ENCODE measurements at places on chromosomes 6 and 20.

GRCh38 chr6:170230520-170231292, 60.2 kb downstream of the DLL1 start:
- DNase-seq: no peak

DNA sequence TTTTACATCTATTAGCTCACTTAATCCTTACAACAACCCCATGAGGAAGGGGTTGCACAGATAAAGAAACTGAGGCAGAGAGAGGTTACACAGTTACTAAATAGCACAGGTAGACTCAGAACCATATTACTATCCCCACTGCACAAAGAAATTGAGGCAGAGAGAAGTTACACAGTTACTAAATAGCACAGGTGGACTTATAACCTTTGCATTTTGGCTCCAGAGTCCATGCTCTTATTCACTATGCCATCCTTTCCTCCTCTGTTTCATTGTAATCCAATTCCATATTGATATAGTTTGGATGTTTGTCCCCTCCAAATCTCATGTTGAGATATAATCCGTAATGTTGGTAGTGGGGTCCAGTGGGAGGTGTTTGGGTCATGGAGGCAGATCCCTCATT, 3.5 kb downstream of the TDP2 start:
- DNase-seq: no peak

DNA sequence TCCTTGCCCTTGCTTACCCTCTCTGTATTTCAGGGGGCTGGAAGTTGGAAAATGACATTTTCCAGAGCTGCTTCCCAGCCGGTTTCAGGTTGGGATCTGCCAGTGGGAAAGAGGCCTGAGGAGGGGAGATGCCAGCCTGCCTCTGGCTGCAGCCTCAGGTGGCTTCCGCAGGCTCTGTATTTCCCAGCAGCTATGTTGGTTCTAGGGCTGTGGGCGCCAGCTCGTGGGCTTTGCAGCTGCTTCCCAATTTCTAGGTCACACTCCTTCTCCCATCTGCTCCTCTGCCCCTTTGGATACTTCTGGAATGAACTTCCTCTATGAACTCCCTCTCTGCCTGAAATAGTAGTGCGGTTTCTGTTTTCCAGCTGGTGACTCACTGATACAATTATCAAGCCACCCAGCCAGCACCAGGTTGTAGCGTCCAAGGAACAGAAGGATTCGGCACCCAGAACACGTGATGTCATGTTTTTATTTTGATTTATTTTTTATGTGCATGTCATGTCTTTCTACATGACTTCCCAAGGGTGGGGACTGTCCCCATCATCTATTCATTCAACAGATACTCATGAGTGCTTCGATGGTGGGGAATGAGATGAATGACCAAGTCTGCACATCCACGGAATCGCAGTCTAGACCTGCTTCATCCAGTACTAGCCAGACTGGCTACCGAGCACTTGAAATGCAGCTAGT, 38.0 kb downstream of the TGM2 start:
- no peak for DNase-seq

DNA sequence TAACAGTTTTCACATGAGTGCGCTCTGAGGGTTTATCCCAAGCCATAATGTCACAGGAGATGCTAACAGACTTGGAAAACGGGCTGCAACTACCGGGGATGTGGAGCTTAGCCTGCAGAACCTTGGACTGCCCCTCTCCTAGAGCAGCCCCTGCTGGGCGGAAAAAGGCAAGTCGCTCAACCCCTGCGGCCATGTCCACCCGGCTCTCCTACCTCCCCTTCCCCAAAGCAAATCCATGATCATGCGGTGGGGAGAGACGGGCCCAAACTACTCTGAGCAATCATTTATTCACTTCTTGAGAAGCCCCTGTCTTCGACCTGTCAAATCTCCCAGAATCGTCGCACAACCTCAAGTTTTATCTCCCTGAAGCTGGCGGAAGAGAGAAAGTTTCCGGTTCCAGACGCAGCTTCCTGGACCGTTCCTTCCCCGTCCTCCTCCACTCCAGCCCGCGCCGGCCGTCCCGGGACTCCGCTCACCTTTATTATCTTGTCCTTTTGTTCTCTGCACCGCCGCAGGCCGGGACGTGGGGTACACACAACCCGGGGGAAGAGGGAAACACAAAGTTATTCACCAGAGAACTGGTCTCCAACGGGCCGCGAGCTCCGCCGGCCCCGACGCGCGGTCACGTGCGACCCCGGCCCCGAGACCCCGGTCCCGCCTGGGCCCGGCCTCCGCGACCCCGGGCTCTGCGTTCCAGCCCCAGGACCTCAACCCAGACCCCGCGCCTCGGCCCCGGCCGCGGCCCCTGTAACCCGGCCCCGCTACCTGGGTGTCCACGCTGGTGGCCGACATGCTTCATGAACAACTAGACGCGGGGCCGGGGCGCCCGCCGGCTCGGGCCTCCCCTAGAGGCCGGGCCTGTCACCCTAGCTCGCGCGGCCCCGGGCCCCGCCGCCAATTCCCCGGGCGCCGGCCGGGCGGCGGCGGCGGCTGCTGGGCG, 560 bp downstream of the YTHDF1 start:
- peak; percentile 15 for DNase-seq

DNA sequence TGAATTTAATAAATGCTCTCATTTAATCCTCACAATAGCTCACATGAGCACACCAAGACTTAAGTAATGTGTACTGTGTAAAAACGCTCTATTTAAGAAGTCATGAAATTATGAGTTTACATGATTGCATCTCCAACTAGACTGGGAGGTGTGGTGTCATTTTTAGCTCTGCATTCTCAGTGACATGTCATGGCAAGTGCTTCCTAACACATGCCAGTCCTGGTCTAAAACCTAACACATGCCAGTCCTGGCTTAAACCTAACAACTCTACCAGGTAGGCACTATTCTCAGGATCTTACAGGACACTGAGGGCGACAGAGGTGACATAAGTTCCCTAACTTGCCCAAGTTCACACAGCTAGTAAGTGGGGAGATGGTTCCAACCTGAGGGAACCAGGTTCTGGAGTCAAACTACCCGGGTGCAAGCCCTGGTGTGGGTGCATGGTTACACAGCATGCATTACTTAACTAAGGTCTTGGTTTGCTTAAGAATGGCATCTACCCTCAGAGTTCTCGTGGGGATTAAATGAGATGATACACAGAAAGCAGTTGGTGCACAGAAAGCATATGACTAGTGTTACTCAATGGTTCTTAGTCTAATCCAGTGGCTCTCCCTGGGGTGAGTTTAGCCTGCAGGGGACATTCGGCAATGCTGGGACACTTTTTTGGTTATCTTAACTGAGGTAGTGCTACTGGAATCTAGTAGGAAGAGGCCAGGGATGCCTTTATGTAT, 14.7 kb downstream of the CLDN20 start:
- DNase-seq: no peak

- DNase-seq: no peak
Measured at GRCh38 chr20:41657655-41658054, 39.5 kb upstream of the CHD6 start.

DNA sequence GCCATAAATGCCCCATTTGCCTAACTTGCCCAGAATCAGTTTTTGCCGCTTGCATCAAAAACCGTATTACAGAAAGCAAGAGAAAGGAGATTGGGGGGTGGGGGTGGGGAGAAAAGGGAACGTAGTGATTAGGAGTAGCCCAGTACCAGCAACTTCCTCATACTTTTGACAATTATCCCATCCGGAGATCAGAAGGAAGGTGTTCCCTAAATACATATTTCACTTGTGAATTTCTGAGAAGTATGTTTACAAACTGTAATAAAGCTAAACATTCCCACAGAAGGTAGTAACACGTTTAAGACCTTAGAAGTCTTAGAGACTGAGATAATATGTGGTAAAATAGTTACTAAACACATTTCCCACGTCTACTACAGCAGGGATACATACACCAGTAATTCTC, 14.5 kb downstream of the PREP start:
- DNase-seq: no peak

- no peak for DNase-seq
Measured at GRCh38 chr20:19786311-19786710, 28.3 kb downstream of the RIN2 start.

GRCh38 chr20:57840504-57841296, 130.9 kb upstream of the PMEPA1 start:
- DNase-seq: no peak

DNA sequence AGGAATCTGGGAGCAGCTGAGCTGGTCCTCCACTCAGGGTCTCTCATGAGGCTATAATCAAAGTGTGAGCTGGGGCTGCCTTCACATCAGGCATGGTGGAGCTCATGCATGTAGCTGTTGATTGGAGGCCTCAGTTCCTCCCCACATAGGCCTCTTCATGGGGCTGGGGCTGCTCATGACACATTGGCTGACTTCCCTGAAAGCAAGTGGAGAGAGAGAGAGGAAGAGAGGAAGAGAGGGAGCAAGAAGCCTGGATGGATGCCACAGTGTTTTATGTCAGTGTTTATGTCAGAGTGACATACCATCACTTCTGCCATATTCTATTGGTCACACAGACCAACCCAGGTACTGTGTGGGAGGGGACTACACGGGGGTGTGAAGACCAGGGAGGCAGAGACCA, 43.8 kb downstream of the EYA2 start:
- DNase-seq: no peak

DNA sequence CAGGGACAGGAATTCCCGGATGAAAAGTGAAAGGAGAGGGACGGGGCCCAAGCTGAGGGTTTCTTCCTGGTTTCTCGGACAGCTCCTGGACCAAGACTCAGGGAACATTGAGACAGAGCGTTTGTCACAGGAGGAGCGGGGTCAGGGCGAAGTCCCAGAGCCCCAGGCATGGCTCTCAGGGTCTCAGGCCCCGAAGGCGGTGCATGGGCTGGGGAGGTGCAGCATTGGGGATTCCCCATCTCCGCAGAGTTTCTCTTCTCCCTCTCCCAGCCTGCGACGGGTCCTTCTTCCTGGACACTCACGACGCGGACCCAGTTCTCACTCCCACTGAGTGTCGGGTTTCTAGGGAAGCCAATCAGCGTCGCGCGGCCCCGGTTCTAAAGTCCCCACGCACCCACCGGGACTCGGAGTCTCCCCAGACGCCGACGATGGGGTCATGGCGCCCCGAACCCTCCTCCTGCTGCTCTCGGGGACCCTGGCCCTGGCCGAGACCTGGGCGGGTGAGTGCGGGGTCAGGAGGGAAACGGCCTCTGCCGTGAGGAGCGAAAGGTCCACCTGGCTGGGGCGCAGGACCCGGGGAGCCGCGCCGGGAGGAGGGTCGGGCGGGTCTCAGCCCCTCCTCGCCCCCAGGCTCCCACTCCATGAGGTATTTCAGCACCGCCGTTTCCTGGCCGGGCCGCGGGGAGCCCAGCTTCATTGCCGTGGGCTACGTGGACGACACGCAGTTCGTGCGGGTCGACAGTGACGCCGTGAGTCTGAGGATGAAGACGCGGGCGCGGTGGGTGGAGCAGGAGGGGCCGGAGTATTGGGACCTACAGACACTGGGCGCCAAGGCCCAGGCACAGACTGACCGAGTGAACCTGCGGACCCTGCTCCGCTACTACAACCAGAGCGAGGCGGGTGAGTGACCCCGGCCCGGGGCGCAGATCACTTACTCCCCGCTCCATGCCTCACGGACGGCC, 54.6 kb upstream of the POLR1H start:
- DNase-seq: no peak

DNA sequence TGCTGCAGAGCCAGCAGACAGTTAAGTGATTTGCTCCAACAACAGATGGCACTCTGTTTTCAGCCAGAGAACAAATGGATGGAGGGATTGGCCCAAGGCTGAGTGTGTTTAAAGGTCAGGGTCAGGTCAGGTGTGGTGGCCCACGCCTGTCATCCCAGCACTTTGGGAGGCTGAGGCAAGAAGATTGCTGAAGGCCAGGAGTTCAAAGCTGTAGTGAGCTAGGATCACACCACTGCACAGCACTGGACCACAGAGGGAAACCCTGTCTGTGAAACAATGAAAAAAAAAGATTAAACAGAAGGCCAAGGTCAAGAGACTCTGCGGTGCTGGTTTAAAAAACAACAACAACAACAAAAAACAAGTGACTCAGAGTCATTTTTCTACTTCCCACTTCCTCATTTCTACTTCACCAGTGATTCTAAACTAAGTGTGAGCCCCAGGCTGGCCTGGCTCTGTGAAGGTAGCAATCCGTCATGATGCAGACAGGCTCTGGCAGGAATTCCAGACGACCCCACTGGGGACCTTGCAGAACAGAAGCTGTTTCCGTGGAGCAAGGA, 42.5 kb upstream of the ARMC2 start:
- DNase-seq: no peak

- DNase-seq: no peak
Measured at GRCh38 chr6:116461331-116461931, at the start of gene CALHM6. Gene CALHM6, plus strand, starts transcription at chr6:116461375. Its CDS starts 555 bp downstream, at chr6:116461930.

- DNase-seq: no peak
Measured at GRCh38 chr6:141445928-141446628, 686.6 kb upstream of the GJE1 start.

- DNase-seq: no peak
Measured at GRCh38 chr6:158756977-158757752, 62.0 kb downstream of the EZR start.

DNA sequence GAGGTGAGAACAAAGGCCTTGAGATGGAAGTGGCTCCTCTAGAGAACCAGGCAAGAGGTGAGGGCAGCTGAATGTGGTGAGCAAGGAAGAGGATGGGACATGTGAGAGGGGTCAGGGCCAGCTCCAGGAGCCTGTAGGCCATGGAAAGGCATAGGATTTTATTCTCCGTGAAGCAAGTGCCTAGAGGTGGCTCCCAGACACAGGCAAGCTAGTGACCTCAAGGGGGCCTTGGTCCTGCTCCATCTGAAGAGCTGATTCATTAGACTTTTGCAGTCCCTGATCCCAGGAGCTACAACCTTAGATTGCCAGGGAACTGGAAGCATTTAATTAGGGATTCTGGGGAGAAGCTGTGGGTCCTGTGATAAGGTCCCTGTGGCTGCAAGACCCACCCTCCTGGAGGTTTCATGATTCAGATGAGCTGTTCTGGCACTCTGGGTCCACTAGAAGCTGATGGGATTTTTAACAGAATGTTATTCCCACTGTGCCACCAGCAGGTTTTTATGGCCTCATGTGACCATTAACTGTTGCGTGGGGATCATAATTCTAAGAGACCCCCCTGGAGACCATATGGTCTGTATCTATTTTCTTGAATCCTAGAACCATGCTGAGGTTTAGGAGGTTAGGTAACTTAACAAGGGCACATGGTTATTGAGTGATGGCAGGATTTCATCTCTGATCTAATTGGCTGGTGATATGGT, 90.5 kb downstream of the ELOVL5 start:
- DNase-seq: no peak

DNA sequence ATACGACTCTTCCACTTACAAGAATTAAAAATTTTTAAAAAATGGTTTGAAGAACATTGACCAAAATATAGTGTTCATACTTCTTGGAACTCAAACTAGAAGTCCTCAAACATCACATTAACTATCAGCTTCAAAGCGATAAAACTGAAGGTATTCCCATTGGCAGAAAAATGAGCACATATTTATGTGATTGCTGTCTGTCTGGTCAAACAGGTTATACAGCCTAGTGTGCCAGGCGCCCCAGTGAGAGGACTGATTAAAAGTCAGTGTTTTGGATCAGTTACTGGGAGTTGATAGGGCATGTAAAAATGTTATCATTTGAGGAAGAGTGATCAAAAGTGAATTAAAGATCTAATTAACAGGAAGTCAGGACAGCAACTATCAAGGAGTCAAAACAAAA, 738.8 kb downstream of the HDGFL1 start:
- DNase-seq: no peak

Measured in stimulated activated CD4-positive, alpha-beta T cell treated with anti-CD3 and anti-CD28 coated beads, Interleukin-2, amount 100 ng/mL, for 48 hours (primary cell).